ENCODE measurements at places on chromosomes 2 and 18.
A peak's percentile ranks its signal among the peaks of the same experiment; 100 is the strongest.

DNA sequence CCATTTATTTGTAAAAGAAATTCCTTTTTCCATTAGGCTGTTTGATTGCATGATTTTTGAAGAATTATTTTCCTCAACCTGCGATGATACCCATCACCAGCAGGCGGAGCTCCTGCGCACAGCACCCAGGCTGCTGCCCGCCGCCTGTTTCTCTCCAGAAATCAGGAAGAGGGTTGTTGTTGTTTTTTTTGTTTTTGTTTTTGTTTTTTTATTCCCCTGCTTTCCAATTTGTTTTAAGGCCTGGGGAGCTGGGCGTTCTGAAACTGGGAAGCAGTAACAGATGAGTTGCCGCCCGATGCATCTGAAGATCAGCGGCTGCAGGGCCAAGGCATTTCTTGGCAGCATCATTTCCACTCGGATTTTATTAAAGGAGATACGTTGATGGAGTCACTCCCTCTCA lies 132.1 kb downstream of the MBP start:
- peak; percentile 69 for DNase-seq

- no peak for DNase-seq
Measured at GRCh38 chr18:62558015-62558663, 35.3 kb downstream of the ZCCHC2 start.

- no peak for DNase-seq
Measured at GRCh38 chr2:231512222-231512621, 18.0 kb downstream of the NMUR1 start.

DNA sequence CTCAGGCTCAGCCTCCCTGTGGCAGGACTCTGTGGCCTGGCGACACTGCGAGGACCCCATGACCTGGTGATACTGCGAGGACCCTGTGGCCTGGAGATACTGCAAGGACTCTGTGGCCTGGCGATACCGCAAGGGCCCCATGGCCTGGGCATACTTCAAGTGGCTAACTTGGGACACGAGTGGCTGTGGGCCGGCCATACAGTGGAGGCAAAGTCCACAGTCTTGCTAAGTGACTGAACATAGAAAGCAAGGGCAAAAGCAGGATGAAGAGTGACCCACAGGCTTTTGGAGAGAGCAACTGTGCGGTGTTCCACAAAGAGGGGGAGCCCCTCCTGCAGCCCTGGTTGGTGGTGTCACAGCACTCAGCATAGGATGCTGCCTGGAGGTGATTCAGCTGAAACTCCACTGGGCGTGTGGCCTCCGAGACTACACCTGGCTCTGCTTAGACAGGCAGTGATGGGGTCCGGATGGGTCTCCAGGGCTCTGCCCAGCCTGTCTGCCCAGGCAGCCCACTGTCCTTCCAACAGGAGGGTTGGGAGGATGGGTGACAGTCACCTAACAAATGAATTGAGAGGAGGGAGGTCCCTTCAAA lies 691.0 kb upstream of the HS6ST1 start:
- no peak for DNase-seq

- no peak for DNase-seq
Measured at GRCh38 chr2:108407864-108408729, 30.3 kb downstream of the SULT1C4 start.

DNA sequence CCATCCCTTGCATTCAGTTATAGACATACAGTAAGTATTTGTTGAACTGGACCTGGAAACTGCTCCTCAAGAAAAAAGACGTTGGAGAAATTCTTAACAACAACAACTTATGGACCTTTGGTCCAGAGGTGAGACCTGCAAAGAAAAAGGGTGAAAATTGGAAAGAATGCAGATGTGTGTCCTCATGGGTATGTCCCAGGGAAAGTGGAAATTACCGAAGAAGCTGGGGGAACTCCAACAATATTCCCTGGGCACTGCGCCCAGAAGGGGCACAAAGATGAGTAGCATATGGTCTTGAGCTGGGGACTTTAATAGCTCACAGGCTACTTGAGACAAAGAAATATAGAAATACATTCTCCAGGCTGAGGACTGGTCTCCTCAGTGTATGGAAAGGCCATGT lies 35.5 kb upstream of the YWHAQ start:
- no peak for DNase-seq

DNA sequence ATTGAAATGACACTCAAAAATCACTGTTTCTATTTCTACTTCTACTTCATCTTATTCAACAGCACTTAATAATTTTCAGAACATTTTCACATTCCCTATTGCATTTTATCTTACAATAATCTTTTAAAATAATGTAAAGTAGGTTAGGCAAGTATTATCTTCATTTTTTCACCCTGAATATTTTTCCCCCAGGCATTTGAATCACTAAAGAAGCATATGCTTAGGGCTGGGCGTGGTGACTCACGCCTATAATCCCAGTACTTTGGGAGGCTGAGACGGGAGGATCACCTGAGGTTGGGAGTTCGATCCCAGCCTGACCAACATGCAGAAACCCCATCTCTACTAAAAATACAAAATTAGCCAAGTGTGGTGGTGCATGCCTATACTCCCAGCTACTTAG lies 6.7 kb downstream of the WDCP start:
- DNase-seq: no peak

GRCh38 chr2:96693286-96694200 lies 46.3 kb downstream of the LMAN2L start:
- no peak for DNase-seq

Measured in activated T-cell treated with anti-CD3 and anti-CD28 coated beads, Interleukin-2, amount 50 U/mL, for 1 hour (primary cell).